ENCODE measurements at places on chromosomes 11 and 22.

DNA sequence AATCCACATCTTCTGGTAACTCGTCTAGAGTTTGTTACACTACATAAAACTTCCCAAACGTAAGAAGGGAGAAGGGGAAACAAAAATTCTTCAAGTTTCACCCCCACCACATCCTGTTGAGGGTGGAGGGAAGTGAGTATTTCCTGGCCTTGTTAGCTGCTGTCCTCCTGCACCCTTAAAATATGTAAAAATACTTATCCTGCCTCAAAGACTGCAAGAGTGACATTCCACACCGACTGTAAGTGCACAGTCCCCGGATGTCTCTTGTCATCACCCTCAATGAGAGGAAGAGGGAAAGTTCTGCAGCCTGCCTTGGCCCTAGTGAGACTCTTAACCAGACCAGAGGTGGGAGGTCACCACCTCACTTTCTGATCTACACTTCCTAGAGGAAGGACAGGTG is 3.3 kb downstream of the TMEM121B start:
- peak; percentile 21 for DNase-seq

DNA sequence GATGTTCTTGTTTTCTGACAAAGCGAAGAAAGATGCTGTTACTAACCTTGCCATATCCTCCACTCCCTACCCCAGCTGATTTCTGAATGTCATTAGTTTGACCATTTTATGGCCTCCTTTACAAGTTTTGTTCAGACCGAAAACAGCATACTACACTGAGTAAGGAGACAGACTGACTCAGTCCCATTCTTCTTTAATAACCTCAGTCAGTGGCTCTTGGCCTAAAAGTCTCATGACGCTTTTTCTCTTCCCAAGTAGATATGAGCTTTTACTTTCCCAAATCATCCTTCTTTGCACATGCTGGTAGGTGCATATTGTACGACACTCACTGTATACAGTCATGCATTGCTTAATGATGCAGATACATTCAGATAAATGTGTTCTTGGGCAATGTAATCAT is 8.0 kb upstream of the FIBIN start:
- no peak for DNase-seq

- no peak for DNase-seq
Measured at GRCh38 chr11:2453436-2453835, 8.6 kb downstream of the KCNQ1 start.

GRCh38 chr11:94544646-94545263 is 1.0 kb downstream of the FUT4 start:
- no peak for DNase-seq

DNA sequence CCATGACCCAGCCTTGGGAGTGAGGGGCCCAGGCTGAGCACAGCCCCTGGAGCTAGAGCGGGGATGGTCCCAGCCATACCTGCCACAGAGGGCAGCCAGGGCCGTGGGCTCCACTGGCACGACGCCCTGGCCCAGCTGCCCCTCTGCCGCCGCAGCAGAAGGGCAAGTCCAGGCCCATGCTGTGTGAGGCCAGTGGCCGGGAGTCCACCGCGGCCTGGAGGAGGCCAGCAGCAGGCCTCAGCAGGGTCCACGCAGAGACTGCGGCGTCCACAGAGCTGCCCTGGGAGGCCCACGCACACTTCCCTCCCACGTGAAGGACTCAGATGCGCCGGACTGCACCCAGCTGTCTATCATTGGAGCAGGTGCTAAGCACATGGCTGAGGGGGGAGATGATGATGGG is 23.5 kb downstream of the MOB2 start:
- DNase-seq = no peak

DNA sequence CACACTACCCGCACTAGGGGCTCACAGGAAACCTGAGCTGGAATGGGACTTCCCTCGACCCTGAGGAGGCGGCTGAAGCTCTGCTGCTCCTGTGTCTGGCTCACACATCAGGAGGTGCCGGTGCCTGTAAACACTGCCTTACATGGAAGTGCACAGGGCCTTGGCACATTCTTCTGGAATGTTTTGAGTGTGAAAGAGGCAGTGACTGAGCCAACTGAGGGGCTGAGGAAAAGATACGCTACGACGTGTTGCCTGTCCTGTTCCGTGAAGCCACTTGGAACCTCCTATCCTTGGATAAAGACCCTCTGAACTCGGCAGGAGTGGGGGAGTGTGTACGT is 10.5 kb downstream of the TXN2 start:
- DNase-seq = no peak

DNA sequence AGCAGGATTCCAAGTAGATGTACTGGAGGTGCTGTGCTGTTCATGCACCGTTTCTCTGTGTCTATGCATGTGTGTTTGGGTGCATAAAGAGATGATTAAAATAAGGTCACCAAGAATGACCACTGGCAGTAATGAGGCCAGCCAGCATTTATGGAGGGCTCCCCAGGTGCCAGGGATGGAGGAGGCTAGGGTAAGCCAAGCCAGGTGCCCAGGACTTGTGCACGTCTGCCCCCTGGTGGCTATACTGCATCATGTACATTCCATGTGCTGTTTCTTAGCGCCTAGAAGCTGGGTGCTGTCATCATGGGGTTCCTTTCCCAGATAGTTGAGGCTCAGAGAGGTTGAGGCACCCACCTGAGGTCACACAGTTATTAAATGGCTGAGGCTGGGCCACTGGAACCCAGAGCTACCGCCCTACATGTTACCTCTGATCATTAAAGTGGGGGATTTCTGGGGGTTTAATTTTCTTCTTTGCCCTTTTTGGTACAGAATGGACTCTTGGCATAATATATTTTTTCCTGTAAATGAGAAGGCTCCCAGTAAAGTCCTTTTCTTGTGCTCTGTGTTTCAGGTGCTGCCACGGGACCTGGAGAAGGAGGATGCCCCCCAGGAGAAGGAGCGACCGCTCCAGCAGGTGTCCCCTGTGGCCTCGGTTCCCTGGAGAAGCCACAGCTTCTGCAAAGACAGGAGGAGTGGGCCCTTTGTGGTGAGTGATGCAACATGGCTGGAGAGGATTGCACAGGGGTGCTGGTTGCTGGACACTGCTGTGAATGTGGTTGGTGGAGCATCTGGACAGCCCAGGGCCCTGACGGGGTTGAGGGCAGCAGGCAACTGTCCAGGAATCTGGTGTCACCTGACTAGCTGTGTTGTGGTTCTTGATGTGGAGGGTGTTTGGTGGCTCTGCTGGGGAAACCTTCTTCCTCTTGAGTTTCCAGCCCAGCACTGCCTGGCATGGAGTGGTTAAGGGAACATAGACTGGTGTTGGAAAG is 96.4 kb downstream of the KIAA1671 start:
- DNase-seq = no peak

- no peak for DNase-seq
Measured at GRCh38 chr11:8694137-8694536, 11.5 kb downstream of the RPL27A start.

DNA sequence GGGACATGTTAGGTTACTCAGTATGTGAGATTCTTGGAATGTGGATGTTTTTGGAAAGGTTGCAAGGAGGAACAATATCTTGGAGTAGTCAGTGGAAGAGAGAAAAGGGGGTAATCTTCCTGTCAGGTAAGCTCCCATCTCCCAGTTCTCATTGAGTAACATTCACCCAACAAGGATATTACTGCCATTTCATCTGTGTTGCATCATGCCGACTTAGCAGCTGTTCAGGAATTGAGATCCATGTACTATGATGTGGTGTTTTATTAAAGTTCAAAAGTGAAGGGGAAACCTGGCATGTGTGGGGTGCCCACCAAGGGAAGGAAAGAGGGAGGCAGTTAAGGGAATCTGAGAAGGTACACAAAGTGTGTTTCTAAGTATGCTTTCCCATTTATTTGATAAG is 58.4 kb upstream of the RASSF10 start:
- DNase-seq = no peak

DNA sequence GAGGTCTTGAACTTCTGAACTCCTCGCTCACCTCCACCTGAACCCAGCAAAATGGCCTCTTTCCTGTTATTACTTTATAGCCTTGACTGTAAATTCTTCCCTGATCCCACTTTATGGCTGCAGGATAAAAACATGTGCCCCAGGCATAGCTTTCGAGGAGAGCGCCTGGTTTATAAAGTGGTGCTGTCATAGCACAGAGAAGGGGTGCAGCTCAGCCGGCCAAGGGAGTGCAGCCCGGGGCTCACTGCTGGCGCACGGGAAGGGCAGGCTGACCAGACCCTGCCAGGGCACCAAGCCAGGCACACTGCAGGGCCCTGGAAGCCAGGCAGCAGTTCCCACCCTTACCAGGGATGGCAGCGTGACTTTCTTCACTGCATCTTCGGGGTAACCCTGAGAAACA is 50.9 kb downstream of the ISX start:
- no peak for DNase-seq

DNA sequence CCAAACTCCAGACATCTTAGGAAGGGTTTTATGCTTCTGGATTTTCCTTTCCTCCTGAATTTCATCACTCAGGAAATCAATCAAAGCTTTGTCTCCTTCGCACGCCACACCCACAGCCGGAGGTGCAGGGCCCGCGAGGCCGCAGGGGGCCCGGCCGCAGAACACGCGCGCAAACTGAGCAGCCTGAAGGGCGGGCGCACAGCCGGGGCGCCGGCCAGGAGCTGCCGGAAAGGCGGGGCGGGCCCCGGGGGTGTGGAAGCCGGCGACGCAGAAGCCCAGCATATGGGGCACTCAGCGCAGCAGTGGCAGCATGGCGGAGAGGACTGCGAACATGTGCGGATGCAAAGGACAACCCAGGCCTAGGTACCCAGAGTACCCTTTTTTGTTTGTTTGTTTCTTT is 33.1 kb upstream of the SPTBN2 start:
- no peak for DNase-seq

- no peak for DNase-seq
Measured at GRCh38 chr11:114317787-114318137, 21.6 kb downstream of the NNMT start.

- DNase-seq = peak; percentile 97
Measured at GRCh38 chr22:37218771-37219411, 6.6 kb upstream of the SSTR3 start.
